Activated T-cell treated with anti-CD3 and anti-CD28 coated beads for 48 hours (primary cell): ENCODE measurements at places on chromosomes 2 and 18.

- DNase-seq: no peak
Observed at GRCh38 chr2:215022418-215022817, 116.0 kb downstream of the ABCA12 start.

- no peak for DNase-seq
Observed at GRCh38 chr2:16638946-16639345, 26.7 kb downstream of the CYRIA start.

DNA sequence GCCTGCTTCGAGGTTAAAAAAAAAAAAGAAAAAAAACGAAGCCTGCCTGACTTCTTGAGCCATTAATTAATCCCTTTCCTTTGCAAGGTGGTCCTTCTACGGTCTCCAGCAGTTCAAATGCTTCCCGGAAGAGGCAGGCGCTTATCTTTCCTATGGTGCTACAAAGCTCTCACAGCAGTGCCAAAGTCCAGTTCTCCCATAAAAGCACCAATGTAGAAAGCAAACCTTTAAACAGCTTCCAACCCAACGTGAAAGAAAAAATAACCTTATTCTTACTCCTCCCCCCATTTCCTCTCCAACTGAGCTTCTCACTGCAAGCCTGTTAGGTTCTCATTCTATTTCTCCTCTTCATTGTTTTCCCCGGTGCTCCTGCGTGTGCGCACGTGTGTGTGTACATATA, 317.4 kb upstream of the SOX11 start:
- DNase-seq: no peak

GRCh38 chr2:232937278-232937906, 67.3 kb downstream of the SNORC start:
- no peak for DNase-seq

GRCh38 chr2:120148669-120149068, 74.5 kb downstream of the TMEM185B start:
- no peak for DNase-seq

DNA sequence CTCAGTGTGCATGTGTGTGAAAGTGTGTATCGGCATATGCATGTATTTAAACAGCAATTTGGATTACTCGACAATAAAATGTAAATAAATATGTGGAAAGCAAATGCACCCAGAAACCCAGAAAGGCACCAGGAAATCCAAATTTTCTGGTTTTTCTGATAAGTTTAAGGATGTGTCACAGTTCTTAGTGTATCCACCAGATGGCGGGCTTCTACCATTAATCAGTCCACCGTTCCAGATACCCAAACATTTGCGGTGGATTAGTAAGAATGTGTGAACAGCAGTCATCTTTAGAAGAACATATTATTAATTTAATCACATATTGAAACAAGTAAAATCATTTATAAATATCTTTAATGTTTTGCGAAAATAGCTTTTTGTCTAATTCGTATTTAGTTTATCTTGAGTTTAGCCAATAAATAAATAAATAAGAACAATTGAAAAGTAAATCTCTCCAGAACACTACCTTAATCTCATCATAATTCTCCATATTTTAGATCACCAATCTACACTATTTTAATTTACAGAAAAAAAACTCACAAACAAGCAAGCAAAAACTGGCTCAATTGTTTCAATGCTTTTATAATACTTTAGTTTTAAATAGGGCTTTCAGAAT, 298.9 kb downstream of the DSEL start:
- peak; percentile 9 for DNase-seq

DNA sequence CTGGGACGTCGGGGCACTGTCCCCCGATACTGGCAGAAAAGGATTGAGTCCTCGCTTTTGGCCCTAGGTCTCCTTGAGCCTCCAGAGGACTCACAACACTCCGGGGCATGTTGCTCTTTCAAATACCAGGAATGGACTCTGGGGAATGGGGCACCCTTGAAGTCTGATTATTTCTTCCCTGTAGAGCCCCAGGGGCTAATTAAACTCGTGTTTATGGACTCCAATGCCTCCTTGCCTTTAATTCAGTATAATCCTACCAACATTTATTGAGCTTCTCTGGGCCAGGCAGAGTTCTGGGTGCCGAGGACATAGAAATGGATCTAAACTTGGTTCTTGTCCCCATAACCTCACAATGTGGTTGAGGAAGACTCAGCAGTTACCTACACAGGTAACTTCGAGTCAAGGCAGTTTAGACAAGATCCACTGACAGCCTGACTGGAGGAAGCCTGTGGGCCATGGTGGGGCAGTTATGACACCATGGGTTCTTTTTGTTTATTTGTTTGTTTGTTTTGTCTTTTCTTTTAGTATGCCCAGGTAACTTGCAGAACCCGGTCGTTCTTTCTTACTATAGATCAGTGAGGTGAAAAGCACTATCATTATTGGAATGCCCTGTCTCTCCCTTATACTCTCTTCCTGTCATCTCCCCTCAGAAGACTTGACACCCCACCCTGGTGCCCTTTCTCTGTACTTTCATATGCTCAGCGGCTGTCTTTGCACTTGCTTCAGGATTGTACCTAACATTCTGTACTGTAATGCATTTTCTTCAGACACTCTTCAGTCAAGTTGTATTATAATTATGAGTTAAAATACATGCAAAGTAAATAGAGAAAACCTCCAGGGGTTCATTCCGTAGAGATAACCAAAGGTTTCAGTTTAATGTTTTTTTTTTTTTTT, 3.2 kb downstream of the CFLAR start:
- no peak for DNase-seq

DNA sequence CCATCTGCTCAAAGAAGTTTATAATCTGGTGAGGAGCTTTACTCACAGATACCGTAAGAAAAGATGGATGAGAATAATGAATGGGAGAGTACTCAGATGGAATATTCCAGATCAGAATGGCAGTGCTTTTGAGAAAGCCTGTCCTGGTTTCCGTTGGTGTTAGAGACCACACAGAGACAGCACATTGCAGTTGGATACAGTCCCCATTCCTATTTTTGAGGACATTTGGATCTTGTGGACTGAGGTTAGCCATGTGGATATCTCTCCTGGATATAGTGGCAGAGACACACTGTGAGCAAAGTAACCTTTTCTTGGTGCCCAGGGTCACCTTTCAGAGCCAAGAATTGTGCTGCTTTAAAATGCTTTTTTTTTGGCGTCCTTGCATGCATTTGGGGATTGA, 63.7 kb downstream of the TANC1 start:
- no peak for DNase-seq

DNA sequence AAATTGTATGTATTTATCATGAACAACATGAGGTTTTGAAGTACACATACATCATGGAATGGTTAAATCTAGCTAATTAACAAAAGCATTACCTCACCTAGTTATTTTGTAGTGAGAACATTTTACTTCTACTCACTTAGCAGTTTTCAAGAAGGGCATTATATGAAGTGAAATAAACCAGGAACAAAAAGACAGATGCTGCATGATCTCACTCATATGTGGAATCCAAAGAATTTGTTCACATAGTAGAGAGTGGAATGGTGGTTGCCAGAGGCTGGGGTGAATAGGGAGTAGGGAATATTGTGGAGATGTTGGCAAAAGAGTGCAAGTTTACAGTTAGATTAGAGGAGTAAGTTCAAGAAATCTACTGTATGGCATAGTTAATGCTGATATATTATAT, 292.0 kb downstream of the ASXL3 start:
- DNase-seq: no peak

GRCh38 chr2:19046986-19047780, 311.2 kb downstream of the OSR1 start:
- no peak for DNase-seq

DNA sequence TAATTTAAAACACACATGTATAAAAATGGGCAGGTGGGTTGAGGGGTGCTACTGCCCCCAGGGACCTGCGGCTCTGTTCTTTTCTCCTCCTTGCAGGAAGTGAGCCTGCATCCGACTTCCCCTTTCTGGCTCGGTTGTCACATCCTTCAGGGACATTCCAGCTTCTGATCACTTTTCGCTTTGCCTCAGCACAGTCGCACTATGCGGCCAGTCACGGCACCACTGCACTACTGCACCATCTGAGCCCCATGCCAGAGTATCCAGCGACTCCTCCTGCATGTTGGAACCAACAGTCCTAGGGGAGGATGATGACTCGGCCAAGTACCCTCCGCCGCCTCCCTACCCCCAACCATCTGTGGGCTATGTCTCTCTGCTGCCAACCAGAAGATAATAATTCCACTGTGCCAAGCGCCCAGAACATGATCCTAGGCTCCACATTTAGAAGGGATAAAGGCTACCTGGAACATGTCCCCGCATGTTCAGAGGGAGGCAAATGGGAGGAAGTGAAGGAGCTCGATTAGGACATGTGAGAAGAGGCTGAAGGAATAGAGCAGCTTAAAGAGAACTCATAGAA, 17.6 kb downstream of the CDC42EP3 start:
- DNase-seq: no peak
